HuH-7.5 (cell line): ENCODE measurements at places on chromosomes 1 and 21.
A peak's percentile ranks its signal among the peaks of the same experiment; 100 is the strongest.

DNA sequence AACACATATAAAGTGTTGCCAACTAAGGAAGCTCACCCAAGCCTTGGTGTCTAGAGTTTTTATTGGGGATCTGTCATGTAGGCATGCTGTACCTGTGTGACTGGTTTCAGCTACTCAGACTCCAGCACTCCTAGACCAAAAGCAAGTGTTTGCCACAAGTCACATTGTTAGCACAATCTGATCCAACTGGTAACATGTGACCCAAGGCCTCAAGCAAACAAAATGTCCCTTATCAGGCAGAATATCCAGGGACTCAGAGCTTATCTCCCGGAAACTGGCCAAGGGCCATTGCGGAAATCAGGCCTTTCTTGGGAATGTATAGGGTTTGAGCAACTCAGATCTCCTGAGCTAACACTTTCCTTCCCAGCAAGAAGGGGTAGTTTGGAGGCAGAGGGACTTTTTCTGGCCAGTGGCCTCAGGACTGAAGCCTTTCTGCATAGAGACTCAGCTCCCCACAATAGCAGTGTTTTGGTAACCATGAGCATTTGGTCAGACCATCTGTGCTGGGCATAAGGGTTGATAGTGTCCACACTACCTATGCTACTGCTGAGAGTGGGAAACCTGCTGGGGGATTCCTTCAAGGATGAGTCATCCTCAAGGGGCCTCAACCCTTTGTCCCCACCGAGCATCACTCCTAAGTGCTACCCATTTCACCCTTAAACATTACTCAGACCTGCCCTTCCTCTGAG is 29.6 kb downstream of the NHLH2 start:
- DNase-seq = no peak

DNA sequence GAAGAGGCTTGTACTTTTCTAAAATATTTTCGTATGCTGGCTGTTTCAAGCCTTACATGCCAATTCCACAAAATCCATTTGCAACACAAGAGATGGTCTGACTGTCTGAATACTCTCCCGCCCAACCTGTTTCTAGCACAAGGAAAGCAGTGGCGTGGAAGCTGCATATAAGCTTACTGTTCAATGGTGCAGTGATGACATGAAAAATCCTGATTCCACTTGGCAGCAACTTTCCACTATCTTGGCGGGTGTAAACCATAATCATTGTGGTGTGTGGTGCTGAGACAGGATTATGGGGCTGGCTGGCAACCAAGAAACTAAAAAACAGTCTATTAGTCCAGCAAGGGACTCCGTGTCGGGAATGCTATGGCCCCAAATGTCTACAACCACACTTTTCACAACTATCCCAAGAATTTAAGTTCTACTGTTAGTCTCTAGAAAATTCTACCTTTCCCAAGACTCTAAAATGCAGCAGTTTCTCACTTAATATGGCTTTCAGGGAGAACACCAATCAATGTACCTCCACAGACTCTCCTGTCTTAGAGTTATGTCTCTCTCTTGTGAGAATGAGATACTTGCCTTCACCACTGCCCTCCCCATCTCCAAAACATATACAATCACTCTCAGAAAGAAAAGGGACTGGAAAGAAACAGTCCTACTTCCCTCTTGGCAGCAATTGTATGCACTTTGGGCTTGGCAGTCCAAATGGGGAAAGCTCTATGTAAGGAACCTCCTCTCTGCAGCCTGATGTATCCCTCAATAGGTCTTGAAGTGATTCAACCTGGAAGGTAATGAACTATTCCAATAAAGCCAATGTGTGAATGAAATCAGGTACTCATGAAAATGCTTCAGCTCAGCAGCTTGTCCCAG is 9.5 kb downstream of the COLGALT2 start:
- DNase-seq = no peak

GRCh38 chr1:211541720-211542477 is 37.1 kb downstream of the SLC30A1 start:
- DNase-seq = no peak

- DNase-seq = no peak
Observed at GRCh38 chr21:41839387-41840000, 39.6 kb downstream of the PRDM15 start.

GRCh38 chr1:229012823-229013222 is 258.1 kb upstream of the RAB4A start:
- no peak for DNase-seq

DNA sequence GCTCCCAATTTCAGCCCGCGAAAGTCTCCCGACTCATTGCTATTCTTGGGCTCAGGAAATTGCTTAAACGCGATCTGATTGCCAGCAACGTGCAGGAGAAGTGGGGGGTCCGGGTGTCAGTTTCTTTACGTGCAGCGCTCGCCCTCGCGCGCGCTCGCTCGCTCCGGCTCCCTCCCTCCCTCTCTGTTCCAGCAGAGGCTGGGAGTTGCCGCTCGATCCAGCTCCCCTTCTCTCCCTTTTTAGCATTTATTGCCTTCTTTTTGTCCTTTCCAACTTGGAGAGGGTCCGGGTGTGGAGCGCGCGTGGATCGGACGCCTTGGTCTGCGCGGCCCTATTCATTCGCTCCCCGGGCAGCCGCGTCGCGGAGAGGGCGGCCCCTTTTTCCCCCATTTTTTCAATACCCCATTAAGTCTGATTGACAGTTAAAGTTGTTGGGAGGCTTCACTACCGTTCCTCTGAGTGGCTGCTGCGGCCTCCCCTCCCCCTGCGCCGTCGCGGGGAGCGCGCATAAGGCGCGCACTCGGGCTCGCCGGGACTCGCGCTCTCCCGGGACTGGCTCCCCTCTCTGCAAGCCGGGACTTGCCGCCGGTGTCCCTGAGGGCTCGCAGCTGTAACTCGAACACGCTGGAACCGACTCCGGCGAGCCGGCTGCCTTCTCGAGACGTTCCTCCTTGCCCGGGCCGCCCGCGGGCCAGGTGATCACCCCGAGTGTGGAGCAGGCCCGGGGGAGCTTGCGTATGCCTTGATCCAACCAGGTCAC is at the start of gene DHRS3:
Gene DHRS3, minus strand, starts transcription at position 310 of the 760 bp plus-strand sequence. CDS start 862 bp downstream, outside the sequence.
- DNase-seq = peak; percentile 65

DNA sequence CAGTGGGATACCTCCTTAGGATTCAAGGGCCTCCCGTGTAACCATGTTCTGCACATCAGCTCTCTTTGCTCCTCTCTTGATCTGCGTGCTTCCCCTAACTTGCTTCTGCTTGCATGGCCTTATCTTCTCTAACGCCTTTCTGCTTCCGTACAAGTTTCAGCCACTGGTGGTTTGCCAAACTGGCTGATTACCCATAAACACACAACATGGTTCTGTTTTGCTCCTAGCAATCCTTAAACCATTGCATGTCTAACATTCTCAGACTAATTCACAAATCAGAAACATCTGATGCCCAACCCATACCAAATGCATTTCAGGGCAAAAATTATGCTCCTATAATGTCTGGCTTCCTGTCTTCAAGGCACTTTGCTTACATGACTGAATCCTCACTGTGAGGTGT is 166.4 kb downstream of the PBX1 start:
- no peak for DNase-seq

DNA sequence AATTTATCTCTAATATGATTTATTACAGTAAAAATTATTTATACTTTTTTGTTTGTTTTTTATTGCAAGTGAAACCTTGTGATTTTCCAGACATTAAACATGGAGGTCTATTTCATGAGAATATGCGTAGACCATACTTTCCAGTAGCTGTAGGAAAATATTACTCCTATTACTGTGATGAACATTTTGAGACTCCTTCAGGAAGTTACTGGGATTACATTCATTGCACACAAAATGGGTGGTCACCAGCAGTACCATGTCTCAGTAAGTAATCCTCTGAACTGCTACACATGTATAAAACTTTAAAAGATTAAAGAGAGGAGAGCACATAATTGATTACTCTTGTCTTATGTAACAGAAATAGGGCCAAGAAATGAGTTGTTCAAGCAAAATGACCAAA is 4.5 kb downstream of the CFHR3 start:
- no peak for DNase-seq

DNA sequence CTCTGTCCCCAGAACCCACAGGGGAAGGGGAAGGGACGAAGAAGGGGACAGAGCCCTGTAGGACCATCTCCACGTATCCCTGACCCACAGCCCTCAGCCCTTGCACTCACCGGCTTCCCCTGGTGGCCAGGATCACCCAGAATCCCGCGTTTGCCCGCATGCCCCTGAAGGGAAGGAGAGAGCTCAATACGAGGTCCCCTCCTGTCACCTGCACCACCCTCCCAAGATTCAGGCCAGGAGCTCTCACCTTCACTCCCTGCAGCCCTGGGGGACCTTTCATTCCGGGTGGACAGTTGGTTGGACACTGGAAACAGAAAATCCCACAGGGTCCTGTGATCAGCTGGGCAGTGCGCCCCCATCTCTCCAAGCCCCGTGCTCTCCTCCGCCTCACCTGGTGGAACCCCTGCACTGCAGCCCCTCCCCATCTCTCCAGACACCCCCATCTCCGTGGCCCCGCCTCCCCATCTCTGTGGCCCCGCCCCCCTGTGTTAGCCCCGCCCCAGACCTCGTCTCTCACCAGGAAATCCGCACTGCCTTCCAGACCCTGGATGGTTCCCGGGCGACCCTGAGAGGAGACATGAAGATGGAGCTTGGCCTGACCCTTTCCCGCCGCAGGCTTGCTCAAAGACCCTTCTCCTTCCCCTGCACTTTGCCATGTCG is 6.0 kb downstream of the COL9A2 start:
- DNase-seq = no peak

GRCh38 chr21:36489776-36490165 is 9.8 kb upstream of the CLDN14 start:
- no peak for DNase-seq

DNA sequence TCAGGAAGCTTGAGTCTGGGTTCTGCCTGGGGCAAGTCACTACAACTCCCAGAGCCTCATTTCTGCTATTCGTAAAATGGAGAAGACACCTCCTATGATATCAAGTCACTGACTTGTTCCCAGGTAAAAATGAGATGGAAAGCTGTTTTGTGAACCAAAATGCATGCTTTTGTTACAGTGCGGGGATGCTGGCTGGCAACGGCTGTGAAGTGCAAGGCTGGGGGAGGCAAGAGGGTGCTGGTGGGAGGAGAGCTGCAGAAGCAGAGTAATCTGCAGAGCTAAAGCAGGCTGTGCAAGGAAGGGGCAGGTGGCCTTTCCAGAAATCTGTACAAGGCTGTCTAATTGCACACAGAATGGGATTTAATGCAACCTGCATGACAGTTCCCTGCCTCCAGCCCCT is 150.9 kb downstream of the CNIH3 start:
- no peak for DNase-seq

DNA sequence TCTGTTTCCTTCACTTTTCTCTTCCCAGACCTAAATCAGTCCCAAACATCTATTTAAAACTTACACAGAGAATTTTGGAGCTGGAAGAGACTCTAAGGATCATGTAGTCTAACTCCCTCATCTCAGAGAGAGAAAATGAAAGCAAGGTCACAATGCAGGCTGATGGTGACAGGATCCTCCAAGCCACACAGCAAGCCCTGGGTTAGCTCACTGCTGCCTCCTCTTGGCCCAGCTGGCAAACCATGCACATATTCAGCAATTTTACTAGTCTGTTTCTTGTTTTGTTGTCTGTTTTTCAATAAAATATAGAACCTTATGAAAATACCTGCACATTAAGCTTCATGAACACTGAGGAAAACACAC is 27.7 kb upstream of the LY9 start:
- no peak for DNase-seq

DNA sequence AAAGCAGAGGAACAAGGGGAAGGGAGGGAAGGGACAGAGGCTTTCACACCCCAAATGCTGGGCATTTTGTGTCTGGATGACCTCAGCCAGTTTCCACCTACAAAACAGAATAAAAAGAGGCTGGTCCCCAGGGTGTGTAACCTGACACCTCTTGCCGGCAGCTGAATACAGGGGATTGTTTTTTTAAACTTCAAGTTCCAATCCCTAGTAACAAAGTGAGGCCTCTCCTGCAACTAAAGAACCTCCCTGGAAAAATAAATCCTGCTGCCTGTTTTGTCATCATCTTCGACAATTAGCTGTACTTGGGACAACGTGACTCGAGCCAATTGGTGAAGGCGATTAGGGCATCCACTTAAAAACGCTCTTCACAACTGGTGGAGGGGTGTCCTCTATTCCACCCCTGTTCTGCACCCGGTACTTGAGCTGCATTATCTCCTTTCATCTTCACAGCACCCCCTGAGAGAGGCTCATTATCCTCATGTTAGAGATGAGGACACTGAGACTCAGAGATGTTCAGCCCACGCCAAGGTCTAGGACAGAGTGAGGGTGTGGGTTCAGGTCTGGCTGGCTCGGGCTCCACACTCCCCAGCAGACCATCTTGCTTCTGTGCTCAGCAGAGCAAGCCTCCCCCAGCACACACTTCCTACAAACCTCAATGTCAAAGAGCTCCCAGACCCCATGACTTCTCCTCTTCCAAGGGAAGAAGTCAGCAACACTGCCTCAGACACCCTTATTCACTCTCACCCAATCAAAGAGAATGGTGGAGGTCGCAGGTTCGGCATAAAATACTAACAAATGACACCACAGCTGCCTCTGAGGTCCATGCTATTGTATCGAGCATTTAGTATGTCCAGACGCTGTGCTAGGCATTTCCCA is 15.2 kb downstream of the ITPKB start:
- no peak for DNase-seq

GRCh38 chr1:11455967-11456570 is 22.9 kb upstream of the DISP3 start:
- no peak for DNase-seq

GRCh38 chr1:3677484-3677883 is 25.2 kb downstream of the TP73 start:
- no peak for DNase-seq

GRCh38 chr1:156439777-156440183 is 60.8 kb downstream of the MEF2D start:
- no peak for DNase-seq

GRCh38 chr1:223776075-223776814 is 63.9 kb downstream of the CAPN2 start:
- DNase-seq = no peak

GRCh38 chr1:244836584-244836983 is 1.1 kb downstream of the COX20 start:
- DNase-seq = no peak

DNA sequence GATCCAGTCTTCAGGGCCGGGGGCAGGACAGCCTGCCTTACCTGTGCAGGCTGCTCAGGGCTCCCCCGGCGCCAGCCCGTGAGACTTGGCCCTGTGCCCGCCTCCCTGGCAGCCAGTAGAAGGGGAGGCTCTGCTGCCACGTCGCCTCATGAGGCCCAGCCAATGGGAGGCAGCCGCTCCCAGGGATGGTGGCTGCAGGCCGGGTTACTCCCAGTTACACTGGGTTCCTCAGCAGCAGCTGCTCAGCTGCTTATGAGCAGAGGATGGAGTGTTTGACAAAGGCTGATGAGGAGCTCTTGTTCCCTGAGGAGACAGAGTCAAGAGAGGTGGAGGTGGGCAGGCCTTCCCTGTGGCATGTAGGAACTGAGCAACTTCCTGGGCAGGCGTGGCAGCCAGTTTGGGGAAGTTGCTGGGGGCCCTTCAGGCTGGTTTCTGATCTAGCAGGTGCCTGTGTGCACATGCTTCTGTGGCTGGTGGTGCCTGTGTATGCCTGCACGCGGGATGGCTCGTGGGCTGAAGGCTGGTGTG is 5.5 kb downstream of the MFSD2A start:
- DNase-seq = no peak

DNA sequence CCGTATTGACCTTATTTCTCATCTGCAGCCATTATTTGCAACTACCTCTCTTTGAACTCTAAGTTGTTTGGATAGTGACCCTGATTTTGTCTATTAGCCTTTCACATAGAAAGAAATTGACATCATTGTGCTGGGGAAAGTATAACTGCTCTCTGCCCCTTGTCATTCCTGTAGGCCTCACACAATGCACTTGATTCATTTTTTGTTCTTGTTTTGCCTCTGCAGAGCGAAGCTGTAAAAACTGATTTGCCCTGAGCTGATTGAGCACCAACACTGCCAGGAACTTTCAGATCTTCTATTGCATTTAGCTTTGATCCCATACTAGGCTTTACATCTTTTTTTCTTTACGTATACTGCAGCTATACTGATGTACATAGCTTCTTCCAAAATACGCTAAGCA is 167.2 kb upstream of the PTBP2 start:
- DNase-seq = no peak
